ENCODE measurements at places on chromosomes 16 and 17.

- no peak for DNase-seq
Observed at GRCh38 chr16:89097392-89097772, 3.7 kb downstream of the ACSF3 start.

DNA sequence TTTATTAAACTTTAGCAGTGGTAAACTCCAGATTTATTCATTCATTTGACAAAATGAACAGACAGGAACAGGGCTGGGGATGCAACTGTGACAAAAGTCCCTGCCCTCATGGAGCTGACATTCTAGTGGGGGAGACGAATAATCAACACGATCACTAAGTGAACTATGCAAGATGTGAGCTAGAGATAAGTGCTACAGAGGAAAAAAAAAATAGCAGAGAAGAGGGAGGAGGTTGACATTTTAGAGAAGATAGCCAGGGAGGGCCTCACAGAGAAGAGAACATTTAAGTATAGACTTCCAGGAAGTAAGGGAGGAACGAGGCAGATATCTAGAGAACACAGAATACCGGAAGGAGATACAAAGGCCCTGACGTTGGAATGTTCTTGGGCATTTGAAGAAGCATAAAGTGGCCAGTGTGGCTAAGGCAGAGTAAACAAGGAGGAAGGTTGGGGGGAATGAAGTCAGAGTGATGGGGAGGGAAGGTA lies 17.9 kb upstream of the AP1G1 start:
- no peak for DNase-seq

DNA sequence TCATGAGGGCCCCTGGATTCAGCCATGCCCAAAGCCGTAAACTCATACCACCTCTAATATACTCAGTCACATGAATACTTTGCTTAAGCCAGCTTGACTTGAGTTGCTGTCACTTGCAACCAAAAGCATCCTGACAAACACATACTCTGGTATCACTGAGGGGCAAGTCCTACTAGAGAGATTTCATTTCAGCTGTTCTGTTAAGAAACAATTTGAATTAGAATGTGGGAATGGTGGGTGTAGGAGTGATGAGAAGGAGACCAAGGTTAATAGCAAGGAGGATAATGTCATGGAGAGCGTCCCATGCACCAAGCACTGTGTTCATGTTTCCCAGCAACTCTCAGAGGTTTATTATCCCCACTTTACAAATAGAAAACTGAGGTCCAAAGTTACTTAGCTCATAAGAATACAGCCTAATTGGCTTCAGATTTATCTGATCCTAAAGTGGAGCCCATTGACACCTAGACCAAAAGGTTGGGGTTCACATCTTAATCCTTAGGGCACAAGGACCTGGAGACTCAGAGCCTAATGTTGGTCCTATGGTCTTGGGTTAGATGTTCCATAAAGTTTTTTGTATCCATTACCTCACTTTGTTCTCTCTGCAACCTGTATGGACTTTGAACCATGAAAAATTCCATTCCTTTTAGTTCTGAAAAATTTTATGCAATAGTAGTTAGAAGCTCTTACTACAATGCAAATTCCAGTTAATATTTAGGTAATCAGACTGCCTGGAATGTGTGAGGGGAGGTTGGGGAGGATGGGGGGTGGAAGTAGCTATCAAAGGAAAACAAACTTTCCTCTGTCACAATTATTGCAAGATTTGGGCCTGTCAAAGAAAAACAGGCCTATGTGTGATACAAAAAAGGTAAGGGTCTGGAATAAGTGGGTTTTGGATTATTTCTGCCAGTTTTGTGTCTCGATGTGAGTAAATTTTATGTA lies 105.9 kb downstream of the IRX3 start:
- no peak for DNase-seq

GRCh38 chr17:68381076-68381900 lies 76.0 kb downstream of the WIPI1 start:
- no peak for DNase-seq

GRCh38 chr17:29588017-29588561 lies 1.4 kb downstream of the GIT1 start:
- DNase-seq: no peak

- DNase-seq: peak; percentile 51
Observed at GRCh38 chr17:74763565-74764387, 12.4 kb downstream of the NAT9 start.

DNA sequence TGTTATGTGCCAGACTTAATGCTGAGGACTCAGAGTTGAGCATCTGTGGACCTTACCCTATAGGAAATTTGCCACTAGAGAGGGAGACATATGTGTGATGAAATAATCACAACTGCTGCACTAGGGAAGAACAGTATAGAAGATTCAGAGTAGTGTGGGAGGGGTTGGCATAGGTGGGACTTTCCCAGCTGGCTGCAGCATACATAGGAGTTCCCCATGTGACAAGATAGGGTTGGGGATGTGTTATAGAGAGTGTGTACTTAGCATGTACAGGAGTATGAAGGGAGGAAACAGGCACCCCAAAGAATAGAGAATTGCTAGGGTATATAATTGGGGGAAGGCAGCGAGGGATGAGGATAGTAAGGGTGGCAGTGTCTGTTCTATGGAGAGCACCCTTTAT lies 2.9 kb downstream of the NUP93 start:
- DNase-seq: no peak

DNA sequence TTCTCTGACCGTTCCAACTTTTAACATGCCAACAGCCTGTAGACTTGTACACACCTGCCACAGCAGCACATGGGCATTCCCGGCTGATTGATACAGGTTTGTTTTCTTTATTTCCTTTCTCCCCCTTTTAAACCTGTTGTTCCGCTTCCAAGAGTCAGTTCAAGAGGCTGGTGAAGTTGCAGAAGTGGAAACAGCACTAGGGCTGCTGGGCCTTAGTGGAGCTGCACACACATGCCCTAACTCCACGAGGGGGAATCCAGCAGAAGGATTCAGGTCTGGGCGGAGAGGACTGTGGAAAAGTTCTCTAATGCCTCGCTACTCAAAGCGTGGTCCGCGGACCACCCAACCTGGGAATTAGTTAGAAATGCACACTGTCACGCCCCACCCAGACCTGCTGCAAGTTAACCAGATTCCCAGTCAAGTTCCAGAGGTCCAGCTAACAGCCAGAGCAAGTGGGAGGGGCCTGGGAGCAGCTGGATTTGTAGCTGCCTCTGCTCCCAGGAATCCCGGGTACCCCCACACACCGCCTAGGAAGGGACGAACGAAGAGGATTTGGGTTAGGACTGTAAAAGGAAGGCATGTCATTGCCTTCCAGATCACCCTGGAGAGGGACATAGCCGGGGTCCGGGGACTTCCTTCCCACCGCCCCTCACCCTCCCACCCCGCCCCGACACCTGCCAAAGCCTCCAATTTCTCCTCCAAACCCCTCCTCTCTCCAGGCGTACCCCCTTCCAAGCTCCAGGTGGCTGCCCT lies 542 bp downstream of the SLC39A11 start:
- peak; percentile 65 for DNase-seq

DNA sequence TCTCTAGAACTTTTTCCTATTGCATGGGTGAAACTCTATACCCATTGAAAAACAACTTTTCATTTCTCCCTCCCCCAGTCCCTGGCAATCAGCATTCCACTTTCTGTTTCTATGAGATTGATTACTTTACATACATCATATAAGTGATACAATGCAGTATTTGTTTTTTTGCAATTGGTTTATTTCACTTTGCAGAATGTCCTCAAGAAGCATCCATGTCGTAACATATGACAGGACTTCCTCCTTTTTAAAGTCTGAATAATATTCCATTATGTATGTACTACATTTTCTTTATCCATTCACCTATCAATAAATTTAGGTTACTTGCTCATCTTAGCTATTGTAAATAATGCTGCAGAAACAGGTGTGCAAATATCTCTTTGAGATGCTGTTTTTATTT lies 8.8 kb downstream of the IL21R start:
- DNase-seq: no peak

- no peak for DNase-seq
Observed at GRCh38 chr17:81246679-81247338, 7.7 kb downstream of the NDUFAF8 start.

DNA sequence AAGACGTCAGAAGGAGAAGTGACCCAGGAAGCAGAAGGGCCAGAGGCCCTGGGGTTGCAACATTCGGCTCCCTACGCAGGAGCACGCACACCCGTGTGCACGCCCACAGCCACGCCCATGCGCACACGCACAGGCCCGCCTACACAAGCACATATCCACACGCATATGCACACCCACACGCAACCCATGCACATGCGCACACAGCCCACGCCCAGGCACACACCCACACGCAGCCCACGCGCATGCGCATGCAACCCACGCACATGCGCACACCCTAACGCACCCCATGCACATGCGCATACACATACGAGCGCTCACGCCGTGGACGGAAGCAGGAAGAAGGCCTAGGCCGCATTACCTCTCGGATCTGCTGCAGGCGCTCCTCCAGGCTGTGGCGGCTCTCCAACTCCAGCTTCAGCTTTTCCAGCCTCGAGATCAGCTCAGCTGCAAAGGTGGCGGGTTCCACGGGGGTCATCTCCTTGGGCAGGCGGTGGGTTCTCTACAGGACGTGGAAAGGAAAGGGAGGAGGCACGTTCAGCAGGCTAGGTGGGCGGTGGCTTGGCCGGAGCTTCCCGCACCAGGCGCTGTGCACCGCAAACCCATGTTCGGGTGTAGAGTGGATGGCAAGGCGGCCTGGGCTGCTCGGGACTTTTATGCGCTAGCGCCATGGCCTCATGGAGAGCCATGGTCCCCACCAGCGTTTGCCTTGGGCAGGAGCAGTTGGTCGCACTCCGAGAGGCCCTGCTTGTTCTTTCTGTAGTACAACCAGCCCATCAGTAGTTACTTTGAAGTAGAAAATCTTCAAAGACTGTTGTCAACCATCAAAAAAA lies 23.4 kb downstream of the AXIN2 start:
- DNase-seq: no peak

DNA sequence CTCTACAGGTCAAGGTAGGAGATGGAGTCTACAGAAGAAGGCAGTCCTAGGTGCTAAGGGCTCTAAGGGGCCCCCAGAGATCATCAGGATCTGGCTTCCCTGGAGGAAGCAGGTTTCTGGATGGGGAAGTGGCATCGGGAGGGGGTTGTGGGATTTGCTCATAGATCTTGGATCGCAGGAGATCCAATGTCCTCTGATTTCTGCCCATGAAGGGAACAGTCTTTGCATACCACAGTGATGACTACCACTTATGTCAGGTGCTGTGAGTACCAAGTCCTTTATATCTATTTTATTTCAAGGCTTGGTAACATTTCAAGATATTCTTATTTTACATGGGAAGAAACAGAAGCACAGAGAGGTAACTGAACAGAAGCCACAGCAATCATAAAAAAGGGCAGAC lies 164.0 kb downstream of the RGS9 start:
- no peak for DNase-seq

DNA sequence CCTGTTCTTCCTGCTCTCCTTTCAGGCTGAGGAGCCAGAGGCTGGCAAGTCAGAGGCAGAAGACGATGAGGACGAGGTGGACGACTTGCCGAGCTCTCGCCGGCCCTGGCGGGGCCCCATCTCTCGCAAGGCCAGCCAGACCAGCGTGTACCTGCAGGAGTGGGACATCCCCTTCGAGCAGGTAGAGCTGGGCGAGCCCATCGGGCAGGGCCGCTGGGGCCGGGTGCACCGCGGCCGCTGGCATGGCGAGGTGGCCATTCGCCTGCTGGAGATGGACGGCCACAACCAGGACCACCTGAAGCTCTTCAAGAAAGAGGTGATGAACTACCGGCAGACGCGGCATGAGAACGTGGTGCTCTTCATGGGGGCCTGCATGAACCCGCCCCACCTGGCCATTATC lies 25.6 kb upstream of the LGALS9 start:
- no peak for DNase-seq
